ENCODE measurements at places on chromosomes 4 and X.

DNA sequence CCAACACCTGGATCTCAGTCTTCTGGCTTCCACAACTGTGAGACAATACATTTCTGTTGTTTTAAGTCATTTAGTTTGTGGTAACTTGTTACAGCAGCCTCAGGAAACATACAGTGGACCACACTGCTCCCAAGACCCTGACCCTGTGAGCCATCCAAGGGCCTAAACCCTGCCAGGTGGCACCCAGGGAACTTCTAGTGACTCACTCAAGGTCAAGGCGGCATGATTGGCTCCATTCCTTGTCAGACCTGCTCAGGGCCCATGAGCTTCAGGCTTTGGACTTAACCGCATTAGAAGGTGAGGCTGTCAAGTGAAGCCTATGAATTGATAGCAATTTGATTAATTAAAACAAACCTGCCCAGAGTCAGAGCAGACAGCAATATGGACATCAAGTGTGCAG is 165.7 kb upstream of the MAMLD1 start:
- DNase-seq: no peak

- no peak for DNase-seq
Measured at GRCh38 chr4:152577708-152578396, 42.0 kb upstream of the FBXW7 start.

- DNase-seq: no peak
Measured at GRCh38 chrX:10370976-10371375, 214.2 kb downstream of the CLCN4 start.

- DNase-seq: no peak
Measured at GRCh38 chr4:149885896-149886295, 70.3 kb upstream of the IQCM start.

DNA sequence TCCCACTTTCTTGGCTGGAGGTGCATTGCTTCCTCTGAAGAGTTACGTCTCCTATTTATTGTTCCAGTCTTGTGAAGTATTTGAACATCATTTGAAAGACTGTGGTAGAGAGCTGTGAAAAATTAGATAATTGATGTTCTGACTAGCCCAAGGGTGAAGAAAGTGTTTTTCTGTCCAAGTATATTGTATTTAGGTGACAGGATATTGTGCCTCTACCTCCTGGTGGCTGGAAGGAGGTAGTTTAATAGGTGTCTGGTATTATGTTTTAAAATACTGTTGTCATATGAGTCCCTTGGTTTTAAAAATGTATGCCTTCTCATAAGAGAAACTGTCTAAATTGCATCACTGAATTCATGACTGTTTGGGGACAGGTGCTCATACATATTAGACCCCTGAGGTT is 226.0 kb downstream of the SPRY1 start:
- DNase-seq: no peak

- DNase-seq: no peak
Measured at GRCh38 chrX:153380691-153381090, 20.5 kb downstream of the PNMA6E start.

DNA sequence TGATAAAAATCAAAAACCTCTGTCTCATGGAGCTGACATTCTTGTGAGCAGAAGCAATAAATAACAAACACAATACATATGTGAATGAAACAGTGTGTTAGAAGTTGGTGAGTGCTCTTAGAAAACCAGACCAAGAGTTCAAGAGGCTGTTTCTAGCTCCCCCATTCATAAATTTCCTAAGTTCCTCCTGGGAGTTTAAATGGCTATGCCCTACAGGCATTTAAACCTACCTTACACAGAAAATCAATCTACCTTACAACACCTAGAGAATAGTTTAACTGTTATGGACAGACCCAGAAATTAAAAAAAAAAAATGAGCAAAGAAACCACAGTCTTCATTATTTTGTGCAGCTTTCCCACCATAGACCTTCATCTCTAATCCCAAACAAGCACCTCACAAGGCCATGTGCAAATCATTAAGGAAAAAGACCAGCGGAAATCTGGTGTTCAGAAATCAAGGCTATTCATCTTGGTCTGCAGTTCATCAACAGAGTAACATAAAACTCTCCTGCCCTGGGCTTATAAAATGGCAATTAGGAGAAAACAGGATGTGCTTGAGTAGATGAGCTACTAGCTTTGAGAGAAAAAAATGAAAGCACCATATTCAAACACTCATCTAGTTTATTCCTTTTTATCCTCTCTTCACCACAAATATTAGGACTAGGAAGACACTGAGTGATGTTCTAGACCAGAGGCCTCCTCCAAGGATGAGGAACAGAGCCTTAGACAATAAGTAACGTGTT is 147.2 kb downstream of the SHROOM3 start:
- no peak for DNase-seq

DNA sequence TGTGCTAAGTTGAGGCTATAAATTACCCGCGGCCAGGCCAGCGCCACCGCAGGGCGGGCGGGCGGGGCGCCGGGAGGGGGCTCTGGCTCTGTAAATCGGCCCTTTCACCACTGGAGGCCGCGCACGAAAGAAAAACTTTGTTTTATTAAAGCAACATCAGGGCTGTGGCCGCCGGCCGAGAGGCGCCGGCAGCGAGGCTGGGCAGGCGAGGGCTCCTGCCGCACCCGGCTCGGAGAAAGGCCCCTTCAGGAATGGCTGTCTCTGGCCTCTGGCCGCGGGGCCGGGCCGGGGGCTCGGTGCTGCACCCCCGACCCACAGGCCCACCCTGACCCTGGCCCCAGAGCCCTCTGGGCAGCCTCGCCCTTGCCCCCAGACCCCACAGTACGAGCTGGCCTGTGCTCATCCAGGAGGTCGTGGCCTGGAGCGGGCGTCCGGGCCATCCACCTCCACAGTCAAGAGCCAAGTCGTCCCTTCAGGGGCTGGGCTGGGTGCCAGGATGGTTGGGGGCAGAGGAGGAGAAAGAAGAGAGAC is 29.5 kb upstream of the FGFR3 start:
- DNase-seq: no peak

DNA sequence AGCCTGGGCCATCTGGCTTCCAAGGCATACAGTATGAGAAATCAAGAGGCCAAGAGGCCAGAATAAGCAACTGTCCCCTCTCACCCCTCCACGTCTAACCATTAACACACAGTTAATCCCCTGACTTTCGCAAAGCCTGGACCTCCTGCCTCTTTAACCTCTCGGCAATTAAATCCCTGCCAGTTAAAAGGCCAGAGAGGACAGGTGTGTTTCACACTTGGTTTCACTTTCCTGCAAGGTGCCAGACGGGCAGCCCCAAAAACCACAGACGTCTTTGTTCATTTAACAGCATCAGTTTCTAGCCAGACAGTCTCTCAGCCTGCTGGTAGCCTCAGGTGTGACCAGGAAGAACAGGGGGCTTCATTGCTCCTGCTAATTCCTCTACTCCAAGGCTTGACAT is 91.1 kb upstream of the KIT start:
- no peak for DNase-seq

DNA sequence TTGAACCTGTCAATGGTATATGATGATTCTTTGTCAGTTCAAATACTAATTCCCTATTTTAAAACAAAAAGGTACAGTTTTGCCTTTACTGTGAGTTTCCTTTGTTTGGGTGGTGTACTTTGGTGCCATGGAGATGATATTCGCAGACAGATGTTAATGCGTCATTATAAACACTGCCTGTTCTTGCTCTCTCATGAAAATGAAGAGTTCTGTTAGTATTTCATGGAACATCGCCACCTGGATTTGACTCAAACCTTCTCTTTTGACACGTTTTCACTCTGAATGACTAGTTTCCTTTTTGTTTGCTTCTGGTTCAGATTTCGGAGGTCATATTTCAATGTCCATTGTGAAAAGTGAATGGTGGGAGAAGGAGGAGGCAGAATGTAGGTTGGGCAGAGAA is 6.9 kb upstream of the CTSO start:
- DNase-seq: no peak

DNA sequence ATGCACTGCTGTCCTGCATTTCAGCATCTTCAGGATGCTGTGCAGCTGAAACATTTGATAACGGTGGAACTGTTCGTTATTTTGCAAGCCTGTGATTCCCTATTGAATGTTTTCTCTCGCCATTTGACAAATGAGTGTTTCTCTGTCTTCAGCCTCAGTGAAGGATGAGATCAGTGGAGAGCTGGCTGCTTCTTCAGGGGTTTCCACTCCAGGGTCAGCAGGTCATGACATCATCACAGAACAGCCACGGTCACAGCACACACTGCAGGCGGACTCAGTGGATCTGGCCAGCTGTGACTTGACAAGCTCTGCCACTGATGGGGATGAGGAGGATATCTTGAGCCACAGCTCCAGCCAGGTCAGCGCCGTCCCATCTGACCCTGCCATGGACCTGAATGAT is 52.6 kb downstream of the HTT start:
- DNase-seq: no peak

DNA sequence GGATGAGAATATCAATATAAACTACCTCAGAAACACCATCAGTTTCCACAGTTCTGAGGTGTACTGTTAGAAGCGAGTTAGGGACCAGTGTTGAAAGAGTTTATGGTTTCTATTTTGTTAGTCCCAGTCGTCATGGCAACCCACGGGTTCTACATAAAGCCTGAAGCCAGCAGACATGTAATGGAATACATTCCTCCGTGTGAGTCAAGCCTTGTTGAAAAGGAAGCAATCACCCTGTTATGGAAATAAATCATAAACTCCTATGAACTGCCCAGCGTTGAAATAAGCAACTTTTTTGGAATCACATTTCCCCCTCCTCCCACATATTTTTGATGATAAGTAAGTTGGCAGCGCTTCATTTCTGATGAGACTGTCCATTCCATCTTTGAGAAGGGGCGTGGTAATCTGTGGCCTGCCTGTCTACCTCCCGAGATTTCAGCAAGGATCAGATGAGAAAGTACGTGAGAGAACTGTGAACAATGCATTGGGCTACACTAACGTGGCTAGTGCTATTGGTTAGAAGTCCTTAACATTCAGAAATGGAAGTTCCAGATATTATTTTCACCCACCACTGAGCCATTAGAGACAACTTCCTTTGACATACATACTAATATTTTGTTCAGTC is 40.4 kb upstream of the PDHA1 start:
- DNase-seq: no peak

GRCh38 chr4:122816476-122816875 is 10.2 kb upstream of the FGF2 start:
- DNase-seq: no peak

- DNase-seq: no peak
Measured at GRCh38 chrX:889966-890651, 259.5 kb downstream of the SHOX start.

GRCh38 chr4:86274642-86275041 is 85.2 kb downstream of the MAPK10 start:
- DNase-seq: no peak

DNA sequence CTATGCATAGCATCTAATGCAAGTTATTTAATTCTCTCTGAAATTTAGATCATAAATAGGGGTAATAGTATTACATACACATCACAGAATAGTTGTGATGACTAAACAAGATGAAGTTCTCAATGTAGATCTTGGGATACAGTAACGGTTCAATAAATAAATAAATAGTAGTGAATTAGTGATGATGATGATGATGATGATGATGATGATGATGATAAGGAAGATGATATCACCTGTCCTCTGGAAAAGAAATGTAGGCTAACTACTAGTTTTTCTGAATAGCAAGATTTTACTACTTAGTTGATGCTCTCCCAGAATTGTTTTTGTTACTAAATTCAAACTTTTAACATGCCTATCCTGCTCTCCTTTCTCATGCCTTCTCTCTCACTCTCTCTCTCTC is 30.3 kb downstream of the SH3BGRL start:
- DNase-seq: no peak

- no peak for DNase-seq
Measured at GRCh38 chrX:24341795-24342194, 18.6 kb upstream of the SUPT20HL1 start.

DNA sequence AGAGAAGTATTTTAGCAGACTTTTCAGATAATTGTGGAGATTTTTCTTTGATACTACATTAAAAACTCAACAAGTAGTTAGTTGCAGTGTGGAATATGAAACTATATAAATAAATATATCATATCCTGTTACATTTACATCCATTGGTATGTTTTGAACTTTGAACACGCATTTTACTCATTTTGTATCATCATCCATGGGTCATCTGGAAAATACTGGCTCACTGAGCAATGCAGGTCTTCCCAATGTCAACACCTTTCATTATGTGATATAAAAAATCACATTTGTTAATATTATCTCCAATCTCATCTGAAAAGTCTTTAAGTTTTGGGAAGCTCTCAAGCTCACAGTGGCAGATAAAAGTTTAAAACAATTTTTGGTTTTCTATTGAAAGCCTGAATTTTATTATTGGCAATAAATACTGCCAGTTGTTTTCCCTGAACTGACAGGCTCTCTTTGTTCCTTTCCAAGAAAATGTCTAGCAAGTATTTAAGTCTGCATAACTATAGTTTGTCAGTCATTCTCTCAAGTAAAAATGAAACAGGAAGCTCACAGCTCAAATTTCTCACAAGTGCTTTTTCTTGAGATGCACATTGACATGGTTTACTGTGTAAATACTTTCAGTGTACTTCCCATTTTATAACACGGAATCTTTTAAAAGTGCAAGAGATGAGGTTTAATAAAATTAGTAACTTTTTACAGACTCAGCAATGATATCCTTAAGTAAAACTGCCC is 183.5 kb upstream of the GPC4 start:
- DNase-seq: no peak

DNA sequence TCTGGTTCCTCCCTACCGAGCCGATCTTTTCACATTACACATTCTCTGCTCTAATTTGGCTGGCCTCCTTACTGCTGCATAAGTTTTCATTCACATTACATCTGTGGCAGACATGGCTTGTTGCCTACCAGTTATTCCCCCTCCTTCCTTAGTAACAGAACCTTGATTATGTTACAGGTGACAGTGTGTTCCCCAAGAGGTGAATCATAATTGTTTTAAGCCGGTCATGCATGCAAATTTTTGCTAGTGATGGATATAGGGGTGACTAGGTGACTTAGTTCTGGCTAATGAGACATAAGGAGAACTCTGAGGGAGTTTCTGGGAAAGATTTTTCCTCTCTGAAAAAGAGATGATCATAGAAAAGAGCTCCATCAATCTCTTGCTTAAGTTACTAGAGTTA is 8.4 kb upstream of the LAMP2 start:
- no peak for DNase-seq

DNA sequence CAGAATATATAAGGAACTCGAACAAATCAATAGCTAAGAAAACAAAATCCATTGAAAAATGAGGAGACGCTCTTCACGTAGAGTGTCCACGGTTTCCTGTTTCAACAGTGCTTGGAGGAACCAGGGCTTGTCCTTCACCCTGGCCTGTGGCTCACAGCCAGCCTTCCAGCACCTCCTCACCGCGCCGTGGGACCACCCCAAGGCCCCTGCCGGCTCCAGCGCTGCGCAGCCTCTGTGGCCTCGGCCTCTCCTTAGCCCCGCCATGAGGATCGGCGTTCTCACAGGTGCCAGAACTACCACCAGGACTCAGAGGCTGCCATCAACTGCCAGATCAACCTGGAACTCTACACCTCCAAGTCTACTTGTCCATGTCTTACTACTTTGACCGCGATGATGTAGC is 52.5 kb upstream of the CTSO start:
- DNase-seq: no peak
